Epithelial cell of esophagus (primary cell): ENCODE measurements at places on chromosomes 16 and 17.

GRCh38 chr16:1133810-1134520 is 18.9 kb upstream of the CACNA1H start:
- no peak for DNase-seq

- DNase-seq: no peak
Observed at GRCh38 chr16:84876873-84877606, 57.3 kb downstream of the CRISPLD2 start.

DNA sequence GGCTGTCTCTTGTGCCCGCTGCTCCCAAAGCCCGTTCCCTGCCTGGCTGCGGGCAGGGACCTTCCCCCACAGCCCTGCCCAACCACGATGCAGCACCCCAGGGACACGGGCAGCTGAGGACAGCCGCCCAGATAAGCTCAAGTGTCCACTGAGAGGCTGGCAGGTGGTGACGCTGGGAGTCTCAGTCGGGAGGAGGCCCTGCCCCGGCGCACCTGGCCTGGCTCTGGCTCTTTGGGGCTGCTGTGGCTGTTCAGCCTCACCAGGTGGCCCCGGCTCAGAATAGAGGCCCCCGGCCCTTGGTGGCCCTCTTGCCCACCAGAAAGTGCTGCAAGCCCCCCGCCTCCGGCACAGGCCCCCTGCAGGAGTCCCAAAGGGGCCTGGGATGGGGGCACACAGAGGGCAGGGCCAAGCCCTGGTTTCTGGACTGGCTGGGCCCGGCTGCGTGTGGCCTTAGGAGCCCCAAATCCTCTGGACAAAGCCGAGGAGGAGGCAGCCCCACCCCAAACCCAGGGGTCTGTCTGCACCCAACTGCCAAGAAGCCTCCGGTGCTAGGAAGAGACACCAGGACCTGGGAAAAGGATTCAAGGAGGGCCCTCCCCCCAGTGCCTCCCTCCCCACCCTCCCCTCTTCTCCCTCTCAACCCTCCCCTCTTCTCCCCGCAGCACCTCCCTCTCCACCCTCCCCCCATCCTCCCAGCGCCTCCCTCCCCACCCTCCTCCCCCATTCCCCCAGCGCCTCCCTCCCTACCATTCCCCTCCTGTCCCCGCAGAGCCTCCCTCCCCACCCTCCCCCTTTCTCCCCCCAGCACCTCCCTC is 5.3 kb downstream of the NTHL1 start:
- no peak for DNase-seq

DNA sequence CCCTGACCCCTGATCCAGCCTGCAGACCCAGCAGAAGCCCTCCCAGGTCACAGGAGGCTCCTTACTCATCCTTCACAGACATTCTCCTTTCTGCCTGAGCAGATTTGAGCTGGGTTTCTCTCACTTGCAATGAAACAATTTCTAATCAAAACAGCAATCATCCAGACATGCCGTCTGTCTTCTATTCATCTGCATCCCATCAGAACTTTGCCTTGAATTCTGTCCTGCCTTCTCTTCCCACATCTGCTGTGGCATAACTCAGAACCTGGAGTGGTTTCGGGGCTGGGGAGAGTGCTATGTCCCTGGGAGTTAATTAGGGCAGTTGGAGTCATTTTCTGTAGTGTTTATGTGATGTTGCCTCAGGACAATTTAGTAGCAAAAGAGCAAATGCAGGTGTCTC is 278.6 kb downstream of the CBLN1 start:
- DNase-seq: no peak

GRCh38 chr16:50509521-50510341 is 38.5 kb upstream of the NKD1 start:
- peak; percentile 37 for DNase-seq
